NCI-H510A (cell line): ENCODE measurements at places on chromosomes 12 and 14.

DNA sequence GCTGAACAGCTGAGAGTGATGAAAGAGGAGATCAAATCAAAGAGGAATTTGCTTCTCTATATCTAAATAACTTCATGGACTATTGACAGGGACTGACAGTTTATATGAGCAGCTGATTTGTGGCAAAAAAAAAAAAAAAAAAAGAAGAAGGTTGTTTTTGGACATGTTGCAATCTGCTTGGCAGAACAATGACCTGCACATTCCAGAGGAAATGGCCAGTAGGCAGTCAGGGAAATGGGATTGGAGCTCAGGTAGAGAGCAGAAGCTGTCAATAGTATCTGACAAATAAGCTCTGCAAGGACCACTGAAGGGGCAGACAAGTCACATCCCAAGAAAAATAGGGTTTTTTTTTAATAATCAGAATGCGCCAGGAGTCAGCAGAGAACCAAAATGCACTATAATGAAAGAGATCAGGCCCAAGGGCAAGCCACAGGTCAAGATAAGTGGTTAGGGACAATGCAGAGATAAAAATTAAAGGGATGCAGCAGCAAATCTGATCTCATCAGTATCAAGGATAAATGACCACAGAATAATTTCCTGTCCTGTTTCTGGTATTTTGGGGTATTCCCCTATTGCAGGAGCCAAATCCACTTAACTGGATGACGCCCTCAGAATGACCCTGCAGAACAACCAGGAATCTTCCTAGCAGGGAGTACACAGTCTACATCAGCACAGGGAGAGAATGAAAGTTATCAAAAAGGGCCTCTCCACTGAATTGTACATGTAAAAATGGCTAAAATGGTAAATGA, 22.6 kb upstream of the DUSP16 start:
- DNase-seq = no peak

- no peak for DNase-seq
Measured at GRCh38 chr12:104877103-104877705, 80.9 kb downstream of the SLC41A2 start.

- DNase-seq = no peak
Measured at GRCh38 chr12:105740369-105740768, 398.4 kb downstream of the NUAK1 start.

DNA sequence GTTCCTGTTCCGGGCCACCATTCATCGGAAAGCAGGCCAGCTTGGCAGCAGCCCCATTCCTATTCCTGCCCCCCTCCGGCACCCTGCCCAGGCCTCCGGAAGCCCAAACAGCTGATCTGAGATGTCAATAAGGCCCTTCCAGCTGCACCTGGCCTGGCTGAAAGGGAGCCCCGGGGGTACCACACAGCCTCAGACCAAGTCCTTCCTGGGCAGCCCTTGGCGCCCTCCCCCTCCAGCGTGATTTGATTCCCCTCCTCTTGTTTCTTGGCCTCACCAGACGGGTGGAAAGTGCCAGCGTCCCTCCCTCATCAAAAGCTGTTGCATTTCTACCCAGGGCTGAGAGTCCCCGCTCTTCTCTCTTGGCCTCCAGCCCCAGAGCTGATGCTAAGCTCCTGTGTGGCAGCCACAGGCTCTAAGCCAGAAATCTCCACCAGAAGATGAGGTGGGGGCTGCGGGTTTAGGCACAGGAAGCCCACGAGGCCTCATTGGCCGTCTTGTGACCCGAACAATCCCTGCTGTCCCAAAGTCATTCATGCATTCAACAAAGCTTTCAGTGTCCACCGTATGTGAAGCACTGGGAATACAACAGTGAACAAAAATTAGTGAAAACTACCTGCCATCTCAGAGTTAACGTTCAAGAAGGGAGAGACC, 215.4 kb downstream of the SLC41A2 start:
- peak; percentile 32 for DNase-seq

GRCh38 chr14:82432301-82433105, 898.9 kb upstream of the SEL1L start:
- no peak for DNase-seq

- no peak for DNase-seq
Measured at GRCh38 chr14:31127690-31128089, 79.9 kb downstream of the HECTD1 start.

DNA sequence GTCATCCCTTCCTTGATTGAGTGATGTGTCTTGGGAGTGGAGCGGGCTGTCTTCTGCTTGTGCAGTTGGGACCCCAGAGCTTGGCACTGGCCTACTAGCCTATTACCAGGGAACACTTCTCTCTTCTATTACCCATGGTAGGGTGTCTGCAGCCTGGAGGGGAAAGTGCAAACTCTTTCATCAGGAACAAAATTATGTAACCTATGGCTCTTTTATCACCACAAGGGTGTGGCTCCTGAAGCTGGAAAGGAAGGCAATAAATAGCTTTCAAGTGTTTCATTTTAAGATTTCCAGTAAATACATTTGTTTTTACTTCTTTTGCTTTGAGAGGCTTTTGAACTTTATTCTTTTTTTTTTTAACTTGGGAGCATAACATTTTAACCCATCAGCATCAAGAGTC, 349.7 kb upstream of the FAR2 start:
- DNase-seq = no peak

DNA sequence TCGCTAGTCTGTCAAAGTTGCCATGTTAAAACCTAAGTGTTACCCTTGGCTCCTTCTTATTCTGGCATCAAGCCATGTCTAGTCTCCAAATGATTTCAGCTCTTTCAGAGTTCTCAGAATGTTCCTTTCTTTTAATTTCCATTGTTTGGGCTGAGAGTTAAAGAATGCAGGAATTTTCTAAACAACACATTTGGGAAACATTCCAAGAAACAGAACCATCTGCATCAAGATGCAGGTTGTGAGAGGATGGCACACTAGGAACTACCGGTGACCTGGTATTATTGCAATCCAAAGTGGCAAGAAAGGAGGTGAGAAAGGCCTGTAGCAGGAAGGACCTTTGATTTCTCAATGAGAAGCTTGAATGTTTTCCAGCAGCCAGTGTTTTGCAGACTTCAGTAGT, 30.1 kb downstream of the SLC35F4 start:
- DNase-seq = no peak

DNA sequence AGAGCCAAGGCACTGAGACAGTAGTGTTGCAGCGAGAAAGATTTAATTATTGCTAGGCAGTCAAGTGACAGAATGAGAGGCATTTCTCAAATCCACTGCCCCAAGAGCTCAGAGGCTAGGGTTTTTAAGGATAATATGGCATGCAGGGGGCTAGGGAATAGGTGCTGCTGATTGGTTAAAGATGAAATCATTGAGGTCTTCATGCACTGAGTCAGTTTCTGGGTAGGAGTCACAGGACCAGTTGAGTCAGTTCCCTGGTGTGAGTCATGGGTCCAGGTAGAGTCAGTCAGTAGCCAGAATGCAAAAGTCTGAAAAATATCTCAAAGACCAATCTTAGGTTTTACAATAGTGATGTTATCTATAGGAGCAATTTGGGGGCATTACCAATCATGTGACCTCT, 323.8 kb downstream of the RGS6 start:
- no peak for DNase-seq

GRCh38 chr12:97756066-97756666, 293.6 kb downstream of the RMST start:
- DNase-seq = no peak

GRCh38 chr14:101217080-101217463, 313.6 kb upstream of the RTL1 start:
- DNase-seq = no peak

- DNase-seq = no peak
Measured at GRCh38 chr14:23182372-23183157, 895 bp downstream of the SLC7A8 start.

GRCh38 chr12:56159482-56160192, 1.5 kb downstream of the MYL6 start:
- no peak for DNase-seq

- no peak for DNase-seq
Measured at GRCh38 chr12:76698316-76698715, 65.6 kb upstream of the ZDHHC17 start.

DNA sequence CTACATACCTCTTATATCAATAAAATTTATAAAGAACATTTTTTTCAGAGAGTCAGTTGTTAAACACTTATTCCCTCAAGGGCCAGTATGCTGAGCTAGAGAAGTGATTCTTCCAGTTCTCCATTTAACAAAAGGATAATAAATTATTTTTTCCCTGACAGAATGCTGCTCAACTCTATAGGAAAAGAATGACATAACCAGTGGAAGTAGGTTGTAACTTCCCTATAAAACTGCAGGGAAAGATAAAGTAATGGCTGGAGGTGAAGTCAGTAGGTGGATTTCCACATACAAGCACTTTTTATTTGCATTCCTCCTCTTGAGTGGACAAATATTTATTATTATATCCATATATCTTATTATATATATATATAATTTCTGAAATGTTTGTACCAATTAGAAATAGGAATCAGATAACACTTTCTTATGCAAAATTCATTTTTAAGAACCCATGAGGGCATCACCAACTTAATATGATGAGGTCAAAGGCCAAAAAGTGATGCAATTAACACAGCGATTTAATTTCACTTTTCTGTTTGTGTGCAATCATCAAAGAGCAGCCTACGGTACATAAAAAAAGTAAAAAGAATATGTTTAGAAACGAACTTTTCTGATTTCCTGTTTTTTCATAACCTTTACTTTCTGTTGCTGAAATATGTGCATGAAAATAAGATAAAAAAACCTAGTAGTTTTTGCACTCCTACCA, 175.3 kb downstream of the PRKD1 start:
- DNase-seq = no peak

DNA sequence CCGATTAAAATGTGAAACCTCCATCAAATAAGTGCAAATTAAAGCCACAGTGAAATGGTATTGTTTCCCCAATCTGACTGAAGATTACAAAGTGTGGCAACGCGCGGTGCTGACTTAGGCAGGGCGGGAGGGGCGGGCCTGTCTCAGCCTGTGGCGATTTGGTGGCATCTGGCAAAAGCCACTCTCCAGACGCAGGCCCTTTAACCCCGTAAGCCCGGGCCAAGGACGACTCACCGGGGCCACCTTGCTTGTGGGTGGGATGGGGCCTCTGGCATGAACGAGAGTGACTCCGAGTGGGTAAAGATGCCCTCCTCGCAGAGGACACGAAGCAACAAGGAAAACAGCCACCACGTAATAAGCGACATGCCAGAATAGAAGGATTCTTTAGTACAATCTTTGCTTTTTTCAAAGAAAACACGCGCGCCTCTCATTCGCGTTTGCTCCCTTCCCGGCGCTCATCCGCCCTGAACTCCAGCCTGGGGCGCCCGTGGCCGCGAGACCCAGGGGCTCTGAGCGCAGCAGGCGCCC, 815 bp downstream of the DEGS2 start:
- no peak for DNase-seq

DNA sequence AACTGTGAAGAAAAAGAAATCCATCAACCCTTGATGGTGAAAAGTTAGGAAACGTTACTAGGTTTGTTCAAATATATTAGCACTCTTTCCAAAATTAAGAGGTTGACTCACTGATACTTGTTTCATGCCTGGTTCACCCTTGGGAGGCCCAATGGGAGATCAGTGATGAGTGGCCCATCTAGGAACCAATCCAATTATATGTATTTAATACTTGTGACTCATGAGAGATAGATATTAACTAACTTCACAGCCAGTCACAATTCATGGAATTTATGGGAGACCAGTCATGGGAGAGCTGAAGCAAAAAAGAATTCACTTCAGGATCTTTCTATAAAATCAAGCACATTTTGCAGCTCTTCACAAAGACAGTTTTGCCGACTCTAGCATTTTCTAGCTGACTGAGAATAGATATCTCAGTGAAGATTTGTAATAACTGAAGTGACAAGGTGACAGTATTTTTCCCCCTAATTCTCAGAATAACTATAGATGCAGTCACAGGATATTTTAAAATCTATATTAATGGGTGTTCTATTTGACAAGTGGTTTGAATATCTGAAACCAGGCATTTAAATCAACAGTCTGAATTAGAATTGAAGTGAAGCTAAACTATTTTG, 230.2 kb downstream of the EPS8 start:
- no peak for DNase-seq

GRCh38 chr12:18283831-18284230, 22.5 kb downstream of the PIK3C2G start:
- no peak for DNase-seq

- DNase-seq = no peak
Measured at GRCh38 chr14:33081259-33081658, 142.6 kb downstream of the NPAS3 start.

DNA sequence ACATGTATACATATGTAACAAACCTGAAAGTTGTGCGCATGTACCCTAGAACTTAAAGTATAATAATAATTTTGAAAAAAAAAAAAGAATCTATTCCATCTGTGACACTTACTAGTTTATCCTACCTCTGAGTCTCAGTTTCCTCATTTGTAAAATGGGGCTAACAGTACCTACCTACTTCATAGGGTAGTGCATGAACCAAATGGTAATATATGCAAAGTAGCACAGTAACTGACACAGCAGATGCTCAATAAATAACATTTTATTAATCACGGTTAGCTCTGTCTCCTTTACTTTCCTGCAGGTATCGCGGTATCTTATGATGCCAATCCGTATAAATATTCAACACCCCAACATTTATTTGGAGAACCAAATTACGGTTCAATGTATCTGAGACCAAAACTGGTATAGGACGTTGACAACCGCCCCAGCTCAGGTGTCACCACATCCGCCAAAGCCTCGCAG, 703 bp downstream of the TMED10 start:
- DNase-seq = no peak

DNA sequence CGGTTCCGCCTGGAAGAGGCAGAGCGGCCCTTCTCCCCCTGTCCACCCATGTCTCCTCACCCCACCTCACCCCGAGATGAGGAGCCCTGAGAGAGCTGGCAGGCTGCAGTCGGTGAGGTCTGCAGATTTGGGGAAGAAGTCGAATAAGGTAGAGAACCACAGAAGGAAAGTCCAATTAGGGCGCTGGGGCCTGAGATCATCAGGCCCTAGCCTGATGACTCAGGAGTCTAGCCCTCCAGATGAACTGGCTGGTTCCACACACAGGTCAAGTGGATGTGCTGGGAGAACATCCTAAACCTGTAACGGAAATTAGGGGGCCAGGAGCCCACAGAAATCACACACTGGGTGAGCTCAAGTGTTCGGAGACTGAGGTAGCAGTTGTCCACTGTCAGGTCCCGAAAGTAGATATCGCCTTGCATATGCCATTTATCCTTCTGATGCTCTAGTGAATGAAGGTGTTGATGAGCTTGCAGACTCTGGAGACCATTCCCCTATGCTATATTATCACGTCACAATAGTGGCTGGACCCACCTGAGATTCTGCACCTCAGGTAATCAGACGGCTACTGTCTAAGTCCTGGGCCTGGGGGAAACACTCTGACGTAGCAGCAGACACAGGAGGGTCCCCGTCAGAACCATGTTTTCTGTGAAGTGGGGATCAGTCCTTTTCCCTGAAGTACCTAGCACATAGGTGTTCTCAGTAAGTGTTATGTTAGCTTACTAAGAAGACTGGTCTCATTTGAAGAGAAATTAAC, 886 bp upstream of the METTL17 start:
- DNase-seq = no peak
